ENCODE measurements at places on chromosomes 16 and 17.

DNA sequence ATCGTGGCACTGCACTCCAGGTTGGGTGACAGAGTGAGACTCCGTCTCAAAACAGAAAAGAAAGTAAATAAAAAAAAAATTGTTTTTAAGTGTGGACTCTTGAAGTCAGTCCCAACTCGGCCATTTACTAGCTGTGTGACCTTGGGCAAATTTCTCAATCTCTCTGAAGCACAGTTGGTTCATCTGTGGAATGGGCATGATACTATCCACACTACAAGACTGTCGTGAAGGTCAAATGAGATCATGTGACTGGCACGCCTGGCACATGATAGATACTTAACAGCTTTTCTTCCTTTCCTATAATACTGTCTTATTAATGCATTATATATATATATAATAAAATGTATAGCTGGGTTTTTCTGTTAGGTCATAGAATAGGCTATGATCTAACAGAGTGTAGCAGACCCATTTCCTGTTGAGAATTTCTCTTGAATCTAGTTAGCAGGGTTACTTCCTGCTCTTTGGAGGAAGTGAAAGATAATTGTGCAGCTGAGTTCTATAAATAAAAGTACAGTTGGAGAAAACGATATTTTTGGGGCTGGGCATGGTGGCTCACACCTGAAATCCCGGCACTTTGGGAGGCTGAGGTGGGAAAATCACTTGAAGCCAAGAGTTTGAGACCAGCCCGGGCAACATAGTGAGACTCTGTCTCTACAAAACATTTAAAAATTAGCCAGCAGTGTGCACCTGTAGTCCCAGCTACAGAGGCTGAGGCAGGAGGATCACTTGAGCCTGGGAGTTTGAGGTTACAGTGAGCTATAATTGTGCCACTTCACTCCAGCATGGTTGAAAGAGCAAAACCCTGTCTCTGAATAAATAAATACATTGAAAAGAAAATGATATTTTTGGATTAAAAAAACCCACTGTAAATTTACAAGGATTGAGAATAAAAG lies 7.3 kb downstream of the MILR1 start:
- DNase-seq = no peak

GRCh38 chr16:11400076-11400475 lies 54.8 kb downstream of the RMI2 start:
- no peak for DNase-seq

DNA sequence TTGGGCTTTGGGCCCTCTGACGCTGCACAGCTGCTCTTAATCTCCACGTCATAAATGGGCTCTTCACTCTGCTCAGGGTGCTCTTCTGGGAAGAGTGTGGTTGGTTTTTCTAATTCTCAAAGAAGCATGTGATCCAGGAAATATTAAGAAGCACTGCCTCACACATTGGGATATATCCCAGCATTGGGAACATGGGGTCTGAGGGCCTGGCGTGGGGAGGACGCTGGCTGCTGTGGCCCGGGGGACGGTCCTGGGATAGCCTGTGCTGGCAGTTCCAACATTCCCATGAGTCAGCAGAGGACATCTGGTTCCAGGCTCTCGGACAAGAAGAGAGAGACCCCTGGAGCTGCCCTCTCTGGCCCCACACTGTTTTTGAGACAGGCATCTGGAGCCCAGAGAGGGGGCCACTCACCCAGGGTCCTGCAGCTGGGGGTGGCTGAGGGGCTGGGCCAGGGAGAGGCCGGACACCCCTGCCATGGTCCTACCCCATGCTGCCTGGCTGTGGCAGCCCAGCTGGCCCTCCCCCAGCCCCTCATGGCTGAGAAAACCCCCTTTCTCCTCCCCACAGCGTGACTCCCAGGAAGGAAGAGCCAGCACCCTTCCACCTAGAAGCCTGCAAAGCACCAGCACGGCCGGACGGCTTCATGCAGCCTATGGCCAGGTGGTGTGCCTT lies 58.8 kb downstream of the NT5M start:
- DNase-seq = no peak

GRCh38 chr16:29926711-29927052 lies 656 bp upstream of the KCTD13 start:
- no peak for DNase-seq

- no peak for DNase-seq
Observed at GRCh38 chr16:55154956-55155355, 169.0 kb upstream of the IRX6 start.

GRCh38 chr16:24523569-24523968 lies 15.8 kb upstream of the RBBP6 start:
- no peak for DNase-seq

- DNase-seq = no peak
Observed at GRCh38 chr17:72382971-72383722, 262.3 kb downstream of the SOX9 start.

Data from stimulated activated CD4-positive, alpha-beta T cell treated with anti-CD3 and anti-CD28 coated beads, TNF-alpha, amount 100 ng/mL, for 4 hours (primary cell).